ENCODE measurements at places on chromosomes 3 and 15.

DNA sequence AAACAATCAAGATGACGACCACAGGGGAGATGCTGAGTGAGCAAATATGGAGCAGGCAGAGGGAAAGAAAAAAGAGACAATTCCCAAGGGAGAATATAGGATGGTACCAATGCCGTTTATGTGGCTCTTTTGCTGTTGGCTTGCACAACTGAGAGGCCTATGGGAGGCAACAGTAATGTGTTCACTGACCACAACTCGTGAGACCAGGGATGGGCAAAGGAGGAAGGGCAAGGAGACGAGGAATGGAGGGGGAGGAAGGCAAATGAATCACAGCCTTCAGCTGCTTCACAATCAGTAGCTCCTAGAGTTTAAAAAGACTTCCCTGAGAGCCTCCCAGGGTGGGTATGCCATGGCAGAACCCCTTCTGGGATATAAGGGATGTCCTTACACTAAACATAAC is 131.5 kb downstream of the SLC9A9 start:
- DNase-seq, result no peak

DNA sequence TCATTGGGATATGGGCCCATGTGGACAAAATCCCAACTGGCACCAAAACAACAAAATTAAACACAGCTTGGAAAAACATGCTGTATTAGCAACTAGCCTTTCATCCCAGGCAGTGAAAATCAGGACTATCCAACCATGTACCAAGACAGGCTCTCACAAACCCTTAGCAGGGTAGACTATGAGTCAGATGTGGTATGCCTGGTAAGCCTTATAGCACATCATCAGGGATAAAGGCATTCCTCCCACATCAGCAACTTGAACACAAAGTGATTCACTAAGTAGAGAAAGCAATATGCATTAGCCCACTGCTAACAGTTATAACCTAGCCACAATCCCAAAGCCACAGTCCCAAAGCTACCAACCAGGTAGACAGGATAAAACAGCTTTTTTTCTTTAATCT is 8.0 kb downstream of the CEP152 start:
- peak; percentile 94 for DNase-seq

GRCh38 chr3:11718637-11719405 is 75.1 kb upstream of the VGLL4 start:
- DNase-seq, result peak; percentile 60

DNA sequence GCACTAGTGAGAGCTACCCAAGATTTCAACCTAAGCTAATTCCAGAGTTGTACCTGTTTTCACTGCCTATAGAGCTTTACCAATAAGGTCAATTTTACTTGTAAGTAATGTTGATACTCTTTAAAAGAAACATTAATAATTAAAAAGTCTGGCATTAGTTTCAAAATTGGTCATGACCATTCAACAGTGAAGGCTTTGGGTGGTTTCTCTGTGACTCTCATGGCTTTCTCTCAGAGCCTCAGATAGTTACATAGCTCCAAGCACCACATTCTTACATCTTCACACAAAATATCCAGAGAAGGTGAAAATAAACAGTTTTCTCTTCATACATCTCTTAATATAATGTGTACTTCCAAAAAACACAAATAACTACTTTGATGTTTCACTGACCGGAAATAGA is 61.5 kb upstream of the TCF12 start:
- DNase-seq, result no peak

GRCh38 chr15:69444686-69445085 is 7.9 kb upstream of the RPLP1 start:
- no peak for DNase-seq

DNA sequence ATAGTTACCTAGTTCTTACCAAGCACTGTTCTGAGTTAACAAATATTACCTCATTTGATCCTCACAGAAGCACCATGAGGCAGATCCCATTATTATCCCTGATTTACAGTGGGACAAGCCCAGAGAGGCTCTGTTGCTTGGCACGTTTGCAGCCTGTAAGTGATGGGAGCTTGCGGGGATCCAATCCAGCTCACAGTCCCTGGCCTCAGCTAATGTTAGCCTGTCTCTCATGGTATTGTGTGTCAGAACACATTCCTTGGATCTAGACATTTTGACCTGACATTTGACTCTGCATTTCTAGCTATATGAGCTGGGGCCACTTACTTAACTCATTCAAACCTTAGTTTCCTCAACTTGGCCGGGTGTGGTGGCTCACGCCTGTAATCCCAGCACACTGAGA is 246.9 kb upstream of the LRTM1 start:
- no peak for DNase-seq

DNA sequence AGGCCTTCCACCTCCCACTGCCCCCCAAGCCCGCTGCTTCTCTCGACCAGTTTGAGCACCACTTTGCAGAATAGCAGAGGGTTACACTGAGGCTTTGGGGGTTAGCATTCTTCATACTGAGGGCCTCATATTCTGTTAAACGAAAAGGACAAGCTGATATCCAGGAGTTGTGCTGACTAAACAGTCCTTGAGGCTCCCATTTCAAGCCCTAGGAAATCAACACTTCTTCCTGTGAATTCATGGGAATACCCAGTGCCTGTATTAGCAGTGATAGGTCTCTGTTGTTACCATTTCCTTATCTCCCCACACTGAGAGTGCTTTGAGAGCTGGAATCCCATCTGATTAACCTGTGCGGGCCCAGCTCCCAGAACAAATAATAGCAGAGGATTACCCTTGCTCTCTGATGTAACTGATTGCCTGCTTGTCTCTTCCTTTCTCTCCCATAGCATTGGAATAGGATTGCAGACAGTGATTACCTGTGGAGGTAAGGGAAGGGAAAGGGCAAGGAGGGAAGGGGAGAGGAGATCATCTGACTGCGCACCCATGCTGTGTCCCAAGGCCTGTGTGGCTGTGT is 930 bp downstream of the FBXW12 start:
- no peak for DNase-seq

DNA sequence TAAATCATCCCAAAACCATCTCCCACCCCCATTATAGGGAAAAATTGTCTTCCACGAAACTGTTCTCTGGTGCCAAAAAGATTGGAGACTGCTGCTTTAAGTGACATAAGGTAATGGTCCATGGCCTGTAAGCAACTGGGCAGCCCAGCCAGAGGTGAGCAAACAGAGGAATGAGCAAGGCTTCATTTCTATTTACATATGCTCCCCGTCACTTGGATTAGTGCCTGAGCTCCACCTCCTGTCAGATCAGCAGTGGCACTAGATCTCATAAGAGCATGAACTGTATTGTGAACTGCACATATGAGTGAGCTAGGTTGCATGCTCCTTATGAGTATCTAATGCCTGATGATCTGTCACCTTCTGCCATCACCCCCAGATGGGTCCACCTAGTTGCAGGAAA is 1159.8 kb upstream of the ALCAM start:
- DNase-seq, result no peak

DNA sequence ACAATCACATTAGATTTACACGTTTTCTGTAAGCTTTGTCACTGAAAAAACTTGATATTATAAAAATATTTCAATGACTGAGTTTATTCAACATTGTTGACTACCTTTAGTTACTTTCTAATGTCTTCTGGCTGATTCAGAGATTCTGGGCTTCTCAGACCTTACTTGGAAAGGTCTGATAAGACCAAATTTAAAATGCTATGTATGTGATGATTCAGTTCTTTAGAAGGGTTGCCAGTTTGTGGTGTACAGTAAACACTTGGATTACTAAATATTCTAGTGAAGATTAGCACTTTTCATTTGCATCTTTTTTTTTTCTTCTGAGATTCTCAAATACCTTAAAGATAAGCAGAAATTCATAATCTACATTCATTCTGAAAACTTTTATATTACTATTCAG is 49.8 kb downstream of the SGO1 start:
- no peak for DNase-seq

- DNase-seq, result no peak
Observed at GRCh38 chr3:40258064-40258463, 51.4 kb upstream of the EIF1B start.

- no peak for DNase-seq
Observed at GRCh38 chr3:42608581-42608980, 8.1 kb downstream of the NKTR start.

DNA sequence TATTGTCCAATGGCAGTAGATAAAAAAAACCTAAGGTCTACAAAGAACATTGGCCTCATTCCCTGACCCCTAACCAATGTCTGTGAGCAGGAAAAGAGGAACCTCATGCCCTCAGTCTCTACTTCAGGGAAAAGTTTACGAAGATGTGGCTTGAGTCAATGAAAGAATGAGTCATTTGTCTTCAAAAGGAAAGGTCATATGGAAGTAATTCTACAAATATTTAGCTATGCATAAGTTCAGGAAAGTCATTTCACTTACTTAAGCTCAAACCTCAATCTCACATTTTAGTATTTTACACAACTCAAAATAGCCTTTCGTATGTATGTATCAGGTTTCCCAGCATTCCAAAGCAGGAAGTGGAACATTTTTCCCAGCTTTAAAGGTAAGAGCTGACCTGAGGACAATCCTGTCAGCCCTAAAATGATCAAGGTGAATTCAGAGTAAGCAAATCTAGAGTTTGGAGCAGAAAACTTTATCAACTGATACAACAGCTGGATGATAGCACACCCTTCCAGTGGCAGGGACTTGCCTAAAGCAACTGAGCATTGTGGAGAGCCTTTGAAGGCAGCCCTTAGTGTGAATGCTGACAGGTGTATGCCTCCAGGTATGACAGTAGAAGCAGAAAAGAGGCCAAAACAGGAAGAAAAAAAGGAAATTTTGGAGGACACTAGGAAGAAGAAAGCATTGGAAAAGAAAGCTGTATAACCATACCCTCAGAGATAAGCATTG is 53.9 kb upstream of the ACKR4 start:
- peak; percentile 87 for DNase-seq

- DNase-seq, result peak; percentile 75
Observed at GRCh38 chr3:8887435-8888300, 75.6 kb downstream of the RAD18 start.

GRCh38 chr3:45082142-45082538 is 56.0 kb downstream of the CLEC3B start:
- peak; percentile 83 for DNase-seq

DNA sequence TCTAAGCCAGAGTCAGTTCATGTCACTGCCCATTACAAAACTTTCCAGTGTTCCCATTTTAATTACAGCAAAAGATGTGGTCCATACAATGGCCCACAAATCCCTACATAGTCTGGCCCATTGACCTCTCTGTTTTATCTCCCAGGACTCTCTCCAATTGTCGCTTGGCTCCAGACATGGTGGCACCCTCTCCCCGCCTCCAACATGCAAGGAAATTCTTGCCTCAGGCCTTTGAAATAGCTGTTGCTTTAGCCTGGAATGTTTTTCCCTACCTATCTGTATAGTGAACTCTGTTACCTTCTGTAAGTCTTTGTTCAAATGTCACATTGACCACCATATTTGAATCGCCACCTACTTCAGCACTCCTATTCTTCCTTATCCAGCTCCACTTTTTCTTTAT is 377.3 kb upstream of the MCTP2 start:
- DNase-seq, result no peak

GRCh38 chr15:33282226-33283020 is 28.3 kb upstream of the RYR3 start:
- DNase-seq, result no peak

Data from fibroblast of skin of scalp (primary cell).